ENCODE measurements at places on chromosomes 3 and 15.

GRCh38 chr15:74622758-74623157 is 7.1 kb downstream of the CLK3 start:
- DNase-seq: no peak

DNA sequence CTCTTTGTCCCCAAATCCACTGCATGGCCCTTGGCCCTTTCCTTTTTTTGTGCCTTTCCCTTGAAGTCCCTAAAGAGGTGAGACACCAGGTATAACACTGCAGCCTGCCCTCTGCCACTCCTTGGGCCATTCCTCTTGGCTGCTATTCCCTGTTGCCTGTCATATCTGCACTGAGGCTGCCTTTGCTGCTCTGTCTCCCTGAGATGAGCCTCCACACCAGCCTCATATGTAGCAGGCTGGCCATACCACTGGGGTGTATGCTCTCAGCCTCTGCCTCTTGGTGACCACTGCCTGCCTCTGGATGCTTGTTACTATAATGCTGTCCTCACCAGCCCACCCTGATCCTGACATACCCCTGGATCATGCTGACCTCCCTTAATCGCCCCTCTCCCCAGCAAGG is 252.0 kb downstream of the CLSTN2 start:
- no peak for DNase-seq

DNA sequence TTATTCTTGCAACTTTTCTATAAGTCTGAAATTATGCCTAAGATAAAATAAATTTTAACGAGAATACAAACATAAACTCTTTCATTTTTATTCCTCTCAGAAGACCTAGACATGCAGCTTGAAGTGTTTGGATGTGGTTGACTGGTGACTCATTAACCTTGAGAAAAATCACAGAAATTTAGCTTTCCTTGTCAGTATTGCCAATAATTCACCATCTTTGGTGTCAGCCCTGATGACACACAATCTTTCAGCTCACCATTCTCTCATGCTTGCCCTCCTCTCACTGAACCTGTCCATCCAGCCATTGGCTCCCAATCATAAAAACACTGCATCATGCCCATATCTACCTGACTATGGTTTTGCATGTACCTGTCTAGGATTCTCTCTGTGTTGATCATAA is 22.6 kb upstream of the TNFAIP8L3 start:
- DNase-seq: no peak

DNA sequence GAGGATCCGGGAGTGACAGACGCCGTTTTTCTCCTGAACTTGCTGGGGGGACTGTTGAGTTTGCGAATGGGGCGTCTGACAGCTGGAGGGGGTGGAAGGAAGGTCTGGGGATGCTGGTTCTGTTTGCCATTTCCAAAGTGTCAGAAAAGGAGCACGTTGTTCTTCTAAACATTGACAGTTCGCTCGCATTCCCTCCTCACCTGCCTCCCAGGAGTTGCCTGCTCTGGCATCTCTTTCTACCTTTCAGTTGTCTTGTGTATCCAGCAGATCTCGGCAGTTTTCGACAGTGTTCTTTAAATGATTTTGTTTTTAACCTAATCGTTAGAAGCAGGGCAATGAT is 829 bp downstream of the SELENOT start:
- DNase-seq: no peak

- no peak for DNase-seq
These were observed 49.7 kb downstream of the TMEM39A start for GRCh38 chr3:119413603-119414280.

GRCh38 chr3:107845380-107846278 is 245.2 kb downstream of the CD47 start:
- DNase-seq: no peak

DNA sequence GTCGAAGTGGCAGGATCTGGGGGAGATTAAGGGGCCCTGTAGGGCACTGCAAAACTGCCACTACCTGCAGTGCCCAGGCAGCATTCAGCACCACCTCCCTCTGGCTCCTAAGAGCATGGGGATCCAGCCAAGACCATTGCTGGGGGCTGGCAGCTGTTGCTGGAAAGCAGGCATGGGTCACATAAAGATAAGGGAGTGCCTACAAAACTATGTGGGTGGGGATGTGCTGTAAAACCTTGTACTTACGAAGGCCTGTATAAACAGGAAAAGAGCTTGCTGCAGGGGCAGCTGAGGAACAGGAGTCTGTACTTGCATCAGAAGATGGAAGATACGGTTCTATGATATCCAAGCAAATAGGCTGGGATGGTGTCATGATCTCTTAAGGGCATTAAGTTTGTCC is 27.1 kb downstream of the IL20RB start:
- no peak for DNase-seq

GRCh38 chr15:74451322-74451721 is 9.6 kb downstream of the UBL7 start:
- DNase-seq: no peak

DNA sequence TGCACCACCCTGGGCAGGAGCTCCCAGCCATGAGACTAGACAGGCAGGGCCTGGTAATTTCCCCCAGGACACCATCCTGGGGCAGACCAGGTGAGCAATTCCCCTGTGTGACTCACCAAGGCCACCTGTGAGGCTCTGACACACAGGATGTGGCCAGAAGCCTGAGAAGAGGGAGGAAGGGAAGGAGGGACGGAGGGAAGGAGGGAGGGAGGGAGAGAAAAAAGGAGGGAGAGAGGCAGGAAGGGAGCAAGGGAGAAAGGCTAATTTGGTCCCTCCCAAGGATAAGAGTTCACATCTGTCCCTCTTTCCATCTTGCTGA is 25.9 kb downstream of the WNT7A start:
- no peak for DNase-seq

DNA sequence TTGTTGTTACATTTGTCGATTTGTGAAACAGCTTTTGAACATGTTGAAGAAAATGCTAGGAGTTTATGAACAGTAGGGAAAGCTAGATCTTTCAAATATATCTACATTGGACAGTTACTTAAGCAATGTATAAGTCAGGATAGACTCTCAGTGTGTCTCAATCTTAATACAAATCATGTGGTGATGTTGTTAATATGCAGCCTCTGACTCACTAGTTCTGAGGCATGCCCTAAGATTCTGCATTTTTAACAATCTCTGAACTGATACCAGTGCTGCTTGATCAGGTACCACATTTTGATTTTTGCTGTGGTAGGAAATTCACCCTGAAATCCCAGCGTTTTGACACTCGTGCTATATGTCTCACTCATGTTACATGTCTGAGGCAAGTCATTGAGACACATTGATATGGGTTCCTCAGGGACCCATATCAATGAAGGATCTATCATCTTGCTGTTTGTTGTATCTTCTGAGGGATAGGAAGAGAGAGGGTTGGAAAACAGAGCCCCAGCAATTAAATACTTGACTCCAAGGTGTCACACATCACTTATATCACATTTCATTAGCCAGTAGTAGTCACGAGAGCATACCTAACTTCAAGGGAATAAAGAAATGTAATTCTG is 597.9 kb downstream of the TAFA4 start:
- no peak for DNase-seq

GRCh38 chr3:117661818-117662095 is 952.2 kb downstream of the TUSC7 start:
- no peak for DNase-seq

DNA sequence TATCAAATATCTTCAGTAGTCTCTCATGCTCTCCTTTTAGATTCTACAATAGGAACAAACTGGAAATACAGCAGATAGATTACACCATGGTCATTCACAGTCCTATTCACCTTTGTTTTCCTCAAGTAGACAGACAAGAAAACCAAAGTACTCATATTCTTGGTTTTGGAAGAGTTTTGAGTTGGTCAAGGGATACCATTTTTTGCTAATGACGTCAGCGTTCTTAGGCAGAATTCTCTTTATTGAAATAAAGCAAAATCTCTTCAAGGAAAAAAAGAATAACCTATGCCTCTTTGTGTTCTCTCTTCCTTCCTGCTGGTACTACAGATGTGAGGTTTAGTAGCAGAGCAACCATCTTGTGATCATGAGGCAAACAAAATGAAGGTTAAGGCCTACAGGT is 268.3 kb upstream of the PDZRN3 start:
- no peak for DNase-seq

- DNase-seq: no peak
These were observed 318.8 kb upstream of the GBE1 start for GRCh38 chr3:82080261-82080660.

GRCh38 chr3:186923241-186923640 is 7.1 kb upstream of the ST6GAL1 start:
- DNase-seq: no peak

- DNase-seq: no peak
These were observed 112.3 kb downstream of the IQCH start for GRCh38 chr15:67366904-67367303.

DNA sequence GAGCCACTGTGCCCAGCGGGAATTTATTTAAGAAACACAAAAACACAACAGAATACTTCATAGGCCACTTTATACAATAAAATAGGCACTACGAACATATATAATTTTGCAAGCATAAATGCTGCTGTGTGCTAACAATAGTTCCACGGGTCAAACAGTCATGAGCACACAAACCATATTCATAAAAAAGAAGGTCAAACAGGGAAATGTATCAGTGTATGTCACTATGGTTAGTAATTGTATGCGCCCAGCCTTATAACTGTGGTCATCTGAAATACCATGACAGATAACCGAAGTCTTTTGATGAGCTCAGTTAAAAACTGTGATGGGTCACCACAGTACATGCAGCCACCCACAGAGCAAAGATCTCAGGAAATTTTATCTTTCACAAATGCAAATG is 38.1 kb upstream of the NR2C2 start:
- no peak for DNase-seq

- DNase-seq: peak; percentile 74
These were observed 26.5 kb downstream of the LYSMD4 start for GRCh38 chr15:99706557-99707303.

GRCh38 chr15:89926158-89926557 is 13.4 kb upstream of the ARPIN start:
- no peak for DNase-seq

- DNase-seq: no peak
These were observed 27.3 kb upstream of the NMB start for GRCh38 chr15:84685304-84685703.

- no peak for DNase-seq
These were observed 82.7 kb downstream of the CD47 start for GRCh38 chr3:108008106-108008505.

GRCh38 chr3:71258116-71258515 is 325.4 kb downstream of the FOXP1 start:
- DNase-seq: no peak

DNA sequence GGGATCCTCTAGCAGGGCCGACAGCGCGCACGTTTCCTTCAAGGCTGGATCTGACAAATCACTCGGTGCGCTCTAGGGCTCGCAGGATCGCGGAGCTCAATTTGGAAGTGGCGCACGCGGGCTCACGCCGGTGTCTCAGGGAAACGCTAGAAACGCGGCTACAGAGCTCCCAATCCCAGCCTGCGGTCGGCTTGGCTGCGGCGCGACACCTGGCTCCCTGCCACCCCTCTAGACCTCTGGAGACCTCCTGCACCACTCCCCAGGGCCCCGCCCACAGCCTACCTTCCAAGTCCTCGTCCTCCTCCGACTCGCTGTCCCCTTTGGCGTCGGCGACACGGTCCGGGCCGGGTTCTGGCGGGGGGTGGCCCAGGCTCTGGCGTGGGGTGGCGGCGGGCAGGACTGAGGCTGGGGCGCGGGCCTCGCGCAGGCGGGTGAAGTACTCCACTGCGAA is 596 bp downstream of the PRKAR2A start:
- peak; percentile 67 for DNase-seq

GRCh38 chr3:62554264-62554799 is 181.0 kb upstream of the FEZF2 start:
- no peak for DNase-seq

GRCh38 chr3:42442640-42443039 is 32.2 kb upstream of the LYZL4 start:
- DNase-seq: no peak

DNA sequence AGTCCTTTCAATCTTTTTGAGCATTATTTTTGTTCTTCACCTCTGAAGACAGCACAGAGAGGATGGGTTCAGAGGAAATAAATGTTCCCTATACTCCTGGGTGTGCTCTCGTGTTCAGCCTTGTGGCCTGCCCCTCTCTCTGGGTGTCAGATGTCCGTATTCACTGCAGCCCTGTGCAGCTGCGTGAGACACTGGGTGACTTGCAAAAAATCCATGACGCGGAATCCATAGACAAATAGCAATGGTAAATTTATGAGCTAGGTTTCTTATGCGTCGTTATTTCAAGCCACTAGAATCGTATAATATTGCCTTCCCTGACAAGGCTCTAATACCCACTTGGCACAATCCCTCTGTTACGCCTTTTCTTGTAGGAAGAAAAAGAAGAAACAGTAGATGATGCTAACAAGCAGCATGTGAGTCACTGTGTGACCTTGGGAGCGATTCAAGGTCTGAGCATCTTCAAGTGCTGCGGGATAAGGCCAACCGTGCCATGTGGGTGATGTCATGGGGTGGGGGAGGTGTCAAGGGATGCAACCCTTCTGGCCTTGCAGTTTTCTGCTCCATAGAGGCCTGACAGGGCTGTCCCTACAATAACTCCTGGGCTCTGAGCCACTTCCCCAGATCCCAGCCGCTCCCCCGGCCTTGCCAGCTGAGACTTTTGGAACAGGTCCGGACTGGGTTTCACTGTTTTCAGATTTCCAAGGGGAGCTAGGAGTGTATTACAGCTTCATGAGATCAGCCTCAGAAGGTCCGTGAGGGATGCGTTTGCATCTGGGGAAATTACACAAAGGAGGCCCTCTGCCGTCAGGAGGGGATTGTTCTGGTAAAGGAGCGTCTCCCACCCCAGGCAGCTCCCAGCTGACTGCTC is 47.6 kb upstream of the POMGNT2 start:
- DNase-seq: no peak

DNA sequence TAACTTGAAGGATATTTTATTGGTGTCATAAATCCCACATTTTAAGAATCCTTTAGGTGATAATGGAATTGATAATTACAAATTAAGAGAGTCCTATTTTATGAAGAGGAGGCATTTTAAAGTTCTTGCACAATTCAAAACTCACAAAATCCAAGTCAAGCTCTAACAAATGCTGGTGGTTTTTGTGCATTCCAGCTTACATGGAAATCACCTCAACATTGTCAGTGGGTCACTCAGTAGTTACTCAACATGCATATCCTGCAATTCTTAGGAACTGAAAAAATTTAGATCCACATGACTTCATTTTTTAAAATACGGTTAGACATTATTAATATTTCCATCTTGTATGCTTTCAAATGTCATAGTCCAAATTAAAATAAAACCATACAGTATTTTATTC is 487.2 kb downstream of the CNTN3 start:
- DNase-seq: no peak

- no peak for DNase-seq
These were observed 1.5 kb downstream of the PTPN9 start for GRCh38 chr15:75577401-75578172.

GRCh38 chr3:34260271-34261000 is 462.0 kb downstream of the PDCD6IP start:
- peak; percentile 42 for DNase-seq

GRCh38 chr3:89571298-89571697 is 463.9 kb downstream of the EPHA3 start:
- no peak for DNase-seq
